IPS DF 19.7 (cell line): ENCODE measurements at places on chromosomes 3 and 15.

- peak; percentile 23 for DNase-seq
Observed at GRCh38 chr3:168165390-168166269, 69.9 kb upstream of the GOLIM4 start.

- DNase-seq = peak; percentile 86
Observed at GRCh38 chr3:57544181-57545125, at the start of gene DNAH12. Gene DNAH12, minus strand, starts transcription at chr3:57544344. Its CDS starts 1,474 bp downstream, at chr3:57542870.

- DNase-seq = no peak
Observed at GRCh38 chr3:20047341-20047779, 7.1 kb downstream of the KAT2B start.

GRCh38 chr3:65761446-65762234, 277.1 kb downstream of the MAGI1 start:
- DNase-seq = no peak

- DNase-seq = peak; percentile 30
Observed at GRCh38 chr15:78968539-78969271, 23.9 kb upstream of the CTSH start.

- no peak for DNase-seq
Observed at GRCh38 chr3:184590795-184591194, 29.2 kb downstream of the EPHB3 start.
